ENCODE measurements at places on chromosomes 3 and 15.

DNA sequence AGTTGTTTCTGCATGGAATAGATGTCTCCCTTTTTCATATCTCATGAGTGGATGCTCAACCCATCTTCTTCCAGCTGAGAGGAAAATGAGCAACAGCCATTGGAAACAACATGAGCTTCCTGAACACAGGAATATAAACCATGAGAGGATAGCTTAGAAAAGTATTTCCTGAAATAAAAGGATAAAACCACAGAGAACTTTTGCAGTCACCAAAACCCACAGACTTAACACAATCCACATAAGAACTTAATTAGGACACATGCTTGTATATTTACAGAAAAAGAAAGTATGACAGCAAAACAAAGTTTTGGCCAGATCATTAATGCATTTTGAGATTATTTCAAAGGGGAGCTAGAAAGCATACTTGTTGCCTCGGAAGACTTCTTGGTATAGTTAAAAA, 180.5 kb upstream of the RASGRP1 start:
- DNase-seq: peak; percentile 58

DNA sequence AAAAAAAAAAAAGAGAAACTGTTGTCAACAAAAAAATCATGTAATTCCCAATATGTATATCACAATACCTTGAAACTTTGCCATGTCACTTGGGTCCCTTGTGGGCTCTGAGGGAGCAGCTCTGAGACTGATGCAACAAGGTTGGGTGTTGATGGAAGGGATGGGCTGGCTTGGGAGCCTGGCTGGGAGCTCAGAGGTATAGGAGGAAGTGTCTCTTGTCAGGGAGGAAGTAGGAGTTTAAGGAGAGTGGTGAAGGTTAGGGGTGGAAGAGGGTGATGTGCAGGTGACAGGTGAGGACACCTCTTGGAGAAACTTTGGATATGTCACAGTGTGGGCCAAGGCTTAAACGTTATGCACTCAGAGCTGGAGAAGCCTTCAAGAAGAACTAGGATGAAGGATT, 2.0 kb upstream of the TM6SF1 start:
- DNase-seq: no peak

DNA sequence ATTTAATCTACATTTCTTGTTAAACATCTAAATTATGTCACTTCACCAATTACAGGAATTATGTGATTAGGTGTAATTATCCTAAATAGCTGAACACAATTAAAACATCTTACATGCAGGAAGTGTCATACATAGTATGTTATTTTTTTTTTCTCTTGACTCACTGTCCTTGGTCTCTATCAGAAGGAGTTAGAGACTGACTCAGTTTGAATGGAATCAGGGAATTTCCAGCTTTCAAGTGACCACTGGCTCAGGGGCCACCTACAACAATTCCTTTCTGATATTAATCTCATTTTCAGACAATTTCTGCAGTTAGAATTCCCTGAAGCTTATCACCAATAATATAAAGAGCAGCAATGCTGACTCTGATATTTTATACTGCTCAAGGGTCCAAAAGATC, 400.7 kb downstream of the ROBO1 start:
- peak; percentile 59 for DNase-seq

DNA sequence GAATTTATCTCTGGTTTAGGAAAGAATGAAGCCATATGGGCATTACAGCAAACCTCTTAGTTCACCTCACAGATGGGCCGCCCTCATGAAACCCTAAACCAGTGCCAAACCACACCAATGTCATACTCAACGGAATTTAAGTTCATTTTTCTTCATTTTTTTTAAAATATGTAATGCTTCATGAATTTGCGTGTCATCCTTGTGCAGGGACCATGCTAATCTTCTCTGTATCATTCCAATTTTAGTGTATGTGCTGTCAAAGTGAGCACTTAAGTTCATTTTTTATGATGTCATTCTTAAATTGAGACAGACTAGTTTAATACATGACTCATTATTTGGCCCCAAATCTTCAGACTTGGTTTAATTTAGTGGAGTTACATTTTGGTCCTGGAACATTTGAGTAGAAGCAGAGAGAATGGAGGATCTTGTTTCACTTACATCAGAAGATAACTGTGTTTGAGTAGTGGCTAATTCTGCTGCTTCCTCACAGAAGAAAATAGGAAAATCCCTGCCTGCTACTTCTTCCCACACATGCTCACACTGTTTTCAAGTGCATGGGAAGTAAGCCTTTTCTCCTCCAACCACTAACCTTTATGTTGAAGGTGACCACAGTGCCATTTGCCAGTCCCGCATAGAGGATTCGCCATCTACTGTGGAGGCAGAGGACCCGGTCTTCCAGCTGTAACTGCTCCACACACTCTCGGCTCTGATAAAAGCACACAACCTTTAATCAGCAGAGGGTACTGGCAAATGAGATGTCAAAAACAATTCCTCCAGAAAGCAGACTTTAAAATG, 63.3 kb downstream of the ZNF106 start:
- DNase-seq: peak; percentile 66

GRCh38 chr3:188452158-188452772, 298.3 kb downstream of the LPP start:
- no peak for DNase-seq
